Uterus (tissue), 4 donors: ENCODE measurements at places on chromosomes 2 and 18. TPM values are rescaled to one million over a fixed set of nuclear protein-coding genes. Genes with fewer than 3 reads are reported as not detected.

The KIF5C gene
- 2.4 TPM for total RNA-seq

DNA sequence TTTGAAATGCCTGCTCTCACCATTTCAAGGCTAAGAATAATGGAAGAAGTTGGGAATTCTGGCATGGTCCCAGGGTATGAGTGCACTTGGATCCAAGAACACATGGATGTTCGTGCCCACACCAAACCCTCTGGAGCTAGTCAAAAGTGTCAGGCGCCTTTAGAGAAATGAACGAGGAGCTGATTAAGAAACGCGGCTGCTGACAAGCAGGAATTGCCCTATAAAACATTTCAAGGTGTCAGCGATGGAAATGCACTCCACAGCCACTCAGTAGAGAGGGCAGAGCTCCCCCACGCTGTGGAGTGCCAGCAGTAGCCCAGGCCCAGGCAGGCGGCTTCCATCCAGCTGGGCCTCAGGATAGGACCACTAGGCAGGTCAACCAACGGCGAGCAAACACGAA, 213.7 kb downstream of the TTC32 start:
- no peaks in the 10 kb centered on the region for H3K27me3 ChIP-seq
- no peak for DNase-seq
- no peak overlapping the region for H3K4me3 ChIP-seq
- no peak overlapping the region for H3K27ac ChIP-seq

DNA sequence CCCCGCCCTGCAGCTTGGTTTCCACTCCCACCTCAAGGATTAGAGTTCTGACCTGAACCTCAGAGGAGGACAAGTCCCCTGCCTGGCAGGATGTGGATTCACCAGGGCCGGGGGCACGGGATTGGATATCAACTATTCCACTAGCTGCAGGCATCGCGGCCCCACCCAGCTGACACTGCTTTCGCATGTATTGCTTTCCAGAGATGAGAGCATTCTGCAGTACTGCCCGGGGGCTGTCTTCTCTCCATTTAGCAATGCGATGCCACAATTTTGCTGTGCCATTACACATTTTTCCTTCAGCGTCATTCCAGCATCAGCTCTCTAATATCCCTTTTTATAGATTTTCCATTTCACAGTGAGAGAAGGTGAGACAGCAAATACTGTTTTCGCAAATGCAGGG, 42.0 kb downstream of the CTIF start:
- no peak overlapping the region for H3K27ac ChIP-seq
- H3K36me3 ChIP-seq: no peaks in the 10 kb centered on the region
- H3K27me3 ChIP-seq: no peaks in the 10 kb centered on the region
- peaks cover 7% of the 10 kb centered on the region for H3K4me1 ChIP-seq

The IL36RN gene
- not detected for total RNA-seq

The B4GALT6 gene
- 11.8 TPM for total RNA-seq

The CYRIA gene
- total RNA-seq: 8.6 TPM

The RNU2-63P gene
- not detected for total RNA-seq

The ANKRD30B gene
- not detected for total RNA-seq

GRCh38 chr2:166519391-166519962, 25.4 kb upstream of the SCN7A start:
- H3K4me1 ChIP-seq: no peaks in the 10 kb centered on the region
- H3K4me3 ChIP-seq: no peak overlapping the region
- no peaks in the 10 kb centered on the region for H3K27me3 ChIP-seq
- no peak overlapping the region for H3K27ac ChIP-seq
- H3K36me3 ChIP-seq: no peaks in the 10 kb centered on the region

DNA sequence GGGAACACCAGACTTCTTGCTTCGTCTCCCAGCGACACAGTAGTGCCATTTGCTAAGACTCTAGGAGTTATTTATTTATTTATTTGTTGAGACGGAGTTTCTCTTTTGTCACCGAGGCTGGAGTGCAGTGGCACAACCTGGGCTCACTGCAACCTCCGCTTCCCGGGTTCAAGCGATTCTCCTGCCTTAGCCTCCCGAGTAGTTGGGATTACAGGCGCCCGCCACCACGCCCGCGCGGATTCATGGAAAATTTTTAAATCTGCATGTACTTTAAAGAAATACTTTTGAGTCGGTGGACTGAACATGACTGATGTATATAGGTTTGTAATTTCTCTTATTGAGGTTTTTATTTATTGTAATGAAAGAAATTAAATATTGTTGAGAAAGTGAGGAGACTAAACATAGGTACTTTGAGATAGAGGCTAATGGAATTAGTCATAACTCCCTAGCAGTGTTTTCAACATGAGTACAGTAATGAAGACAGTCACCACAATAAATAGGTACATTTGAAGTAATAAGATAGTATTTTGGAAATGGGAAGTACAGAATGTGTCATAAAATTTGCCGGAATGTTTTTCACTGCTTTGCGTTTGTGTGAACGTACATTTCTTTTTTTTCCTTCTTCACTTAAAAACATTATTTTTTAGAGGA, 983 bp downstream of the MTX2 start:
- no peaks in the 10 kb centered on the region for H3K27me3 ChIP-seq
- no peaks in the 10 kb centered on the region for H3K36me3 ChIP-seq
- peak overlapping the region; percentile 79 for H3K4me3 ChIP-seq
- H3K4me1 ChIP-seq: peaks cover 4% of the 10 kb centered on the region

DNA sequence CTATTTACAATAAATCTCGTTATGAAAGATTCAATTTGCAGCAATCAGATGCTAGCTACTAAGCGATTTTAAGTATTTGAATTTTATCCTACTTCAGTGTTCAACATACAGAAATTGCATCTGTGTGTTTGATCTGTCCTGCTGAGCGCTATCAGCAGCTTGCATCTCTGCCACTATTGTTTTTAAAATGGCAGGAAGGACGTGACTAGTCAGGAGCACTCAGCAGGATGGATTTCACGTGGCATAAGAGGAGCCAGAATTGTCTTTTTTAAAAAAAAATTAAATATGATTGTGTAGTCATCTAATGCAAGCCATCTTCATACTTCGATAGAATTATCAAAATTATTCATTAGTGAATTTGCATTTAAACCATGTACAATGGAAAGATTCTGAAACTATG, 2.8 kb upstream of the KLHL14 start:
- DNase-seq: no peak
- no peaks in the 10 kb centered on the region for H3K27me3 ChIP-seq
- no peaks in the 10 kb centered on the region for H3K4me1 ChIP-seq

- no peaks in the 10 kb centered on the region for H3K4me1 ChIP-seq
- no peak overlapping the region for H3K27ac ChIP-seq
- DNase-seq: no peak
- H3K27me3 ChIP-seq: no peaks in the 10 kb centered on the region
- no peak overlapping the region for H3K4me3 ChIP-seq
These were observed 187.1 kb downstream of the ZNF407 start for GRCh38 chr18:74784752-74785151.

The ANKRD23 gene
- total RNA-seq: 12.5 TPM

- no peaks in the 10 kb centered on the region for H3K4me1 ChIP-seq
- DNase-seq: no peak
- no peaks in the 10 kb centered on the region for H3K27me3 ChIP-seq
- H3K27ac ChIP-seq: no peak overlapping the region
These were observed 23.4 kb downstream of the AKAIN1 start for GRCh38 chr18:5173646-5174045.

DNA sequence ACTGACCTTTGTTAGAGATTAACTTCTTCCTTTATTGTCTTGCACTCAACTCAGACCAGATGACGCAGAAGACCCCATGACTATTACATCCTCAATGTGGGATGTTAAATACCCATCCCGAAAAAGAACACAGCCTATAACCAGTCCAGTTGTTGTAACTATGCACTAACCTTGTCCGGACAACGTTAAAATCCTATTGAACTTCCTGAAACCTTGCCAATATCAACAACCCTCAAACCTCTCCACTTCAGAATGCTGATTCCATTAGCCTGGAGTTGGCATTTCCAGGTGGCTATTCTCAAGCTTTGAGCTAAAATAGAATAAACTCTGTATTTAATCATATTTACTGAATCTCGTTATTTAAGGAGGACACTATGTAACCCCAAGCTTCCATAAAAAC, 13.6 kb downstream of the NMS start:
- no peak overlapping the region for H3K4me3 ChIP-seq
- no peaks in the 10 kb centered on the region for H3K4me1 ChIP-seq
- no peak for DNase-seq
- H3K36me3 ChIP-seq: no peaks in the 10 kb centered on the region

- no peaks in the 10 kb centered on the region for H3K27me3 ChIP-seq
- H3K36me3 ChIP-seq: no peaks in the 10 kb centered on the region
- H3K27ac ChIP-seq: no peak overlapping the region
- no peaks in the 10 kb centered on the region for H3K4me1 ChIP-seq
These were observed 36.6 kb upstream of the CRACDL start for GRCh38 chr2:98972582-98973167.

GRCh38 chr18:58386780-58387179, 242.1 kb downstream of the ALPK2 start:
- H3K4me1 ChIP-seq: peaks cover 3% of the 10 kb centered on the region
- no peaks in the 10 kb centered on the region for H3K27me3 ChIP-seq
- H3K36me3 ChIP-seq: no peaks in the 10 kb centered on the region
- DNase-seq: no peak
- H3K27ac ChIP-seq: no peak overlapping the region

- no peak overlapping the region for H3K4me3 ChIP-seq
- no peak overlapping the region for H3K27ac ChIP-seq
- no peaks in the 10 kb centered on the region for H3K4me1 ChIP-seq
- no peaks in the 10 kb centered on the region for H3K36me3 ChIP-seq
- no peak for DNase-seq
- H3K27me3 ChIP-seq: no peaks in the 10 kb centered on the region
These were observed 233.4 kb downstream of the DYSF start for GRCh38 chr2:71686781-71687180.

GRCh38 chr2:137797641-137798040, 166.6 kb upstream of the HNMT start:
- DNase-seq: no peak
- H3K27me3 ChIP-seq: no peaks in the 10 kb centered on the region
- no peak overlapping the region for H3K27ac ChIP-seq
- no peak overlapping the region for H3K4me3 ChIP-seq
- H3K36me3 ChIP-seq: no peaks in the 10 kb centered on the region
- H3K4me1 ChIP-seq: no peaks in the 10 kb centered on the region

DNA sequence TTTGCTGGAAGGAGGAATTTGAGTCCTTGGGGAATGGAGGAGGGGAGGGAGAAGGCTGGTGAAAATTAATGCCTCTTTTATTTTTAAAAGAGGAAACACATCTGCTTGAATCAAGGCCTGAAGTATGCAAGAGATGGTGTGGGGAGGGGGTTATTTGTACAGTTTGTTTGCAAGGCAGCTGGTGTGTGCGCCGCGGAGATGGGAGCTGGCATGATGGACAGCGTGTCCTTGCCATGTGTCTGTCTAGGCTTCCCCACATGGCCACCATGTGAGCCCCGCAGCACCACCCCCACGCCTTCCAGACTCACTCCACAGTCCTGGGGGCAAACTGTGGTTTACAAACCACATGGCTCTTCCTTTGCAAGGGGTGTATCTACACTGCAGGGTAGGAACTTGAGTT, 154.8 kb upstream of the APCDD1 start:
- no peak overlapping the region for H3K27ac ChIP-seq
- H3K4me3 ChIP-seq: no peak overlapping the region
- H3K4me1 ChIP-seq: no peaks in the 10 kb centered on the region
- DNase-seq: no peak

The ZC3H8 gene
- total RNA-seq: 14.5 TPM

GRCh38 chr2:110126906-110127305, 11.3 kb upstream of the MALL start:
- no peaks in the 10 kb centered on the region for H3K4me1 ChIP-seq
- DNase-seq: no peak
- H3K36me3 ChIP-seq: no peaks in the 10 kb centered on the region
- H3K4me3 ChIP-seq: no peak overlapping the region
- no peaks in the 10 kb centered on the region for H3K27me3 ChIP-seq

GRCh38 chr2:196719110-196719872, 79.8 kb downstream of the CCDC150 start:
- no peak for DNase-seq
- no peak overlapping the region for H3K27ac ChIP-seq
- no peaks in the 10 kb centered on the region for H3K36me3 ChIP-seq
- no peaks in the 10 kb centered on the region for H3K27me3 ChIP-seq
- no peaks in the 10 kb centered on the region for H3K4me1 ChIP-seq

The FEV gene
- not detected for total RNA-seq

The ANKRD53 gene
- total RNA-seq: not detected

- H3K27me3 ChIP-seq: no peaks in the 10 kb centered on the region
- no peaks in the 10 kb centered on the region for H3K36me3 ChIP-seq
- H3K4me3 ChIP-seq: no peak overlapping the region
These were observed 38.4 kb downstream of the RAD51AP2 start for GRCh38 chr2:17479875-17480274.

GRCh38 chr2:29917781-29918180, 3.6 kb downstream of the ALK start:
- H3K4me1 ChIP-seq: peaks cover 7% of the 10 kb centered on the region
- no peaks in the 10 kb centered on the region for H3K36me3 ChIP-seq
- H3K27ac ChIP-seq: no peak overlapping the region
- DNase-seq: no peak
- no peak overlapping the region for H3K4me3 ChIP-seq

DNA sequence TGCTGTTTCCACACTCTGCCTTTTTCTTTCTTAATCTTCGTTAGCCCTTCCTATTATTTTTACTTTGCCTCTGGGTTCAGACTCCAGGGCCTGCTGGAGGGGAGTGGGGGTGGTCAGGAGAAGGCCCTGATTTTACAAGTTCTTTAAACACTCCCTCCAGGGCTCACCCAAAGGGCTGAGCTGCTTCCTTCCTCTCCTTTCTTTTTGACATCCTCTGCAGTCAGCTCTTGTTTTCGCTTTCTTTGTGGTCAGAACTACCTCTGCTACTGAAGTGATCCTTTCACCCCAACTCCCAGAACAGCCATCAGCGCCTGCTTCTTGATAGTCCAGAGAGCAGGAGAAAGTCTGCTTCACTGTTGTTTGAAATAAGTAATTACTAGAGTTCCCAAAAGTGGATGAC, 925.7 kb downstream of the EPHA4 start:
- no peaks in the 10 kb centered on the region for H3K36me3 ChIP-seq
- DNase-seq: no peak
- no peak overlapping the region for H3K4me3 ChIP-seq
- H3K4me1 ChIP-seq: no peaks in the 10 kb centered on the region
- no peaks in the 10 kb centered on the region for H3K27me3 ChIP-seq

DNA sequence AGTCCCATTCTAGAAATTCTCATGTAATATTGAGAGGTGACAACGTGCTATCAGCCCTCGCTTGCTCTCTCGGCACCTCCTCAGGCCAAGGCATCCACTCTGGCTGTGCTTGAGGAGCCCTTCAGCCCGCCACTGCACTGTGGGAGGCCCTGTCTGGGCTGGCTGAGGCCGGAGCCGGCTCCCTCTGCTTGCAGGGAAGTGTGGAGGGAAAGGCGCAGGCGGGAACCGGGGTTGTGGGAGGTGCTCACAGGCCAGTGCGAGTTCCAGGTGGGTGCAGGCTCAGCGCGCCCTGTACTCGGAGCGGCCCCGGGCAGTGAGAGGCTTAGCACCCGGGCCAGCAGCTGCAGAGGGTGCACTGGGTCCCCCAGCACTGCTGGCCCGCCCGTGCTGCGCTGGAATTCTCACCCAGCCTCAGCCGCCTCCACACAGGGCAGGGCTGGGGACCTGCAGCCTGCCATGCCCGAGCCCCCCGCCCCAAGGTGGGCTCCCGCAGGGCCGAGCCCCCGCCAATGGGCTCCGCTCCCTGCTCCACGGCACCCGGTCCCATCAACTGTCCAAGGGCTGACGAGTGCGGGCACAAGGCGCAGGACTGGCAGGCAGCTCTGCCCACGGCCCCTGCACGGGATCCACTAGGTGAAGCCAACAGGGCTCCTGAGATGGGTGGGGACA, 1680.6 kb upstream of the LRRTM1 start:
- no peaks in the 10 kb centered on the region for H3K36me3 ChIP-seq
- H3K27ac ChIP-seq: no peak overlapping the region
- no peak overlapping the region for H3K4me3 ChIP-seq
- no peak for DNase-seq
- no peaks in the 10 kb centered on the region for H3K4me1 ChIP-seq
- no peaks in the 10 kb centered on the region for H3K27me3 ChIP-seq

The GALNT13 gene
- 4.1 TPM for total RNA-seq
